ENCODE measurements at places on chromosomes 5 and 9.

- DNase-seq, result no peak
Observed at GRCh38 chr5:172145870-172146747, 41.9 kb downstream of the STK10 start.

DNA sequence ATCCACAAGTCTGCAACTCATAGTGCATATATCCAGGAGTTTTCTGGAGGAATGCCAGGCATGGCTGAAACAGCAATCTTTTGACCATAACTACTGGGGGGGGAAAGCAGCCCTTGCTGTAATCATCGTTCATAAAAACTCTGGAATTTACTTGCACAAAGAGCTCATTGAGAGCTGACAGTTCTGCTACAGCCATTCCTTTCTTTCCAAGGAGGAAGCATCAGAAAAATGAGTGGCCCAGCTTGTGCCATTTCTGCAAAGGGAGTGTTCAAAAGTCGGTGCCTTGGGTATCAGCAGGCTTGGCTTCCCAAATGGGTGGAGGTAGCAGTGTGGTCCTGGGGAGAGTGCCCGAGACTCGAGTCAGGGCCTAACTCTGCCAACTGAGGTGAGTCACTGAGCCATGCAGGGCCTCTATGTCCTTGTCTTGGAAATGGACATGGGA is 101.5 kb downstream of the GCNT1 start:
- no peak for DNase-seq

GRCh38 chr5:35777358-35778087 is 79.2 kb upstream of the IL7R start:
- DNase-seq, result peak; percentile 47

GRCh38 chr9:131992906-131993657 is 86.6 kb downstream of the MED27 start:
- DNase-seq, result no peak

- DNase-seq, result no peak
Observed at GRCh38 chr9:111985315-111985714, 88.7 kb downstream of the UGCG start.

GRCh38 chr9:21506626-21507482 is 24.7 kb upstream of the IFNE start:
- DNase-seq, result no peak
